Activated gamma-delta T cell treated with anti-CD3 and anti-CD28 coated beads, Interleukin-2, amount 50 U/mL, for 16 hours (primary cell): ENCODE measurements at places on chromosomes 6 and 20.

- no peak for DNase-seq
Measured at GRCh38 chr20:43987531-43987930, 72.9 kb downstream of the TOX2 start.

- DNase-seq, result no peak
Measured at GRCh38 chr6:21383450-21384085, 210.0 kb upstream of the SOX4 start.

GRCh38 chr20:1813674-1814635 lies 81.3 kb upstream of the SIRPA start:
- DNase-seq, result no peak

DNA sequence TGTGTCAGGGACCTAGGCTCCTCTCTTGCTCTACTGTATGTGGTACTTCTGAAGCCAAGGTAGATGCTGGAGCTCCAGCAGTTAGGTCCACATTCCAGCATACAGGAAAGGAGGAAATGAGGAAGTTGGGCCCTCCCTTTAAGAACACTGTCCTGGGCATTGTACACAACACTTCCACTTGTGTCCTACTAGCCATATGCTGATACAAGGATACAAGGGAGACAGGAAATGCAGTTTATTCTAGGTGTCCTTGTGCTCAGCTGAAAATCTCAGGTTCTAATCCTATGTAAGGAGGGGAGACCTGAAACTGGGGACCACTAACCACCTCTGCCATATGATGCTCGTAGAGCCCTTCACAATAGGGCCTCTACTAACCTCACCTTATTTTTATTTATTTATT lies 4.2 kb downstream of the TRIB3 start:
- no peak for DNase-seq

- DNase-seq, result no peak
Measured at GRCh38 chr6:109024784-109025183, 69.9 kb downstream of the SESN1 start.

DNA sequence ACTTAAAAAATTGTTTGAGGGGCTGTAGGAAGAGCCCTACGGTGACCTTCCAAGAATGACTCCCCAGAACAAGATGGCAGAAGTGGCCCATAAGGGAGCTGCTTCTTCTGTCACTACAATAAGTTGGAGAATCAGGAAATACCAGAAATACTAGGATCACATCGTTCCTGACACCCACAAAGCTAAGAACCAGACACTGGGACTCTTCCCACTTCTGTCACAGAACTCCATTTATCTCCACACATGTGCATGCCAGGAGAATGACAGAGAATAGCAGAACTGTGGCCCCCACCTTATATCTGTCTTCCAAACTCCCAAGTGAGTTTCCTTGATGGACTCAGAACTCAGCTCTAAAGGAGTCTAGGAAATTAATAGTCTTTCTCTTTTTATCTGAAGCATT lies 54.6 kb upstream of the UBR2 start:
- no peak for DNase-seq

DNA sequence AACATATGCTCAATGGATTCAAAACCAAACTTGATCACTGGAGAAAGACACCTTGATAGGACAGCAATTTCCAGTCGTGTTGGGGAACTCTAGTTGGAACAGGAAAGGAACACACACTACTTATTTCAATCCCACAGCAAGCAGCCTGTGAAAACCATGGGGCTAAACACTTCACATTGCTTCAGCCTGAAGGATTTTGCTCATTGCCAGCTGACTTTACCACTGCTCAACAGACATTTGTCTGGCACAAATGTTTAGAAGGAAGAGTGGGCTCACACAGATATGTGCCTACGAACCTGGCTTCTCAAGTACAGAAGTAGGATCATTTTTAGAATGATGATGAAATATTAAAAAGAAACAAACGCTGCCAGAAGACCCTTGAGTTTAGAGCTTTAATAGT lies 598.1 kb downstream of the PHF3 start:
- no peak for DNase-seq

DNA sequence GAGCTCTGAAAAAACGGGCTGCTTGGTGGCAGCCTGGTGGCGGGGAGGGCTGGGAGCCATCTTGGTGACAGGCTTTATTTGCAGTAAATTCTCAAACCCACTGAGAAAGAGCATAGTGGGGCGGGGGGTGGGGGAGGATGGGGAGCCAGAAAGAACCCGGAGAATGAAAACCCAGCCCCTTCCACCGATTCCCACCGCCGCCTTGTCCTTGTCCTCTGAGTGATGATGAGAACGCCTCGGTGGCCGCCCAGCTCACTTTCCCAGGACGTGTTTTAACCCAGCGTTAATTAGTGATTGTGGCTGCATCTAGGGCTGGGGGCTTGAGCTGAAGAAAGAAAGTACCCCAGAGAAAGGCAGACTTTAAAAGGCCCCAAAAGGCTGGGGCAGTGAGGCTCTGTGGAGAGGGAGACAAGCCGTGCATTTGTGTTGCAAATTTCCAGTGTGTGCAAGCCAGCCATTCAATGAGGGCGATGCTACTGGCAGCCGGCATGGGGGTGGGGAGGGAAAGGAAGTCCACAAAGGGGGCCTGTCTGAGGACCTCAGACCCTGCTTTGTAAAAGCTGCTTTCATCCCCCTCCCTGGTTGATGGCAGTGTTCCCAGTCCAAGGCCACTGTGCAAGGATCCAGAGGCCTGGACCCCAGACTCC lies 6.2 kb upstream of the GHRH start:
- no peak for DNase-seq

DNA sequence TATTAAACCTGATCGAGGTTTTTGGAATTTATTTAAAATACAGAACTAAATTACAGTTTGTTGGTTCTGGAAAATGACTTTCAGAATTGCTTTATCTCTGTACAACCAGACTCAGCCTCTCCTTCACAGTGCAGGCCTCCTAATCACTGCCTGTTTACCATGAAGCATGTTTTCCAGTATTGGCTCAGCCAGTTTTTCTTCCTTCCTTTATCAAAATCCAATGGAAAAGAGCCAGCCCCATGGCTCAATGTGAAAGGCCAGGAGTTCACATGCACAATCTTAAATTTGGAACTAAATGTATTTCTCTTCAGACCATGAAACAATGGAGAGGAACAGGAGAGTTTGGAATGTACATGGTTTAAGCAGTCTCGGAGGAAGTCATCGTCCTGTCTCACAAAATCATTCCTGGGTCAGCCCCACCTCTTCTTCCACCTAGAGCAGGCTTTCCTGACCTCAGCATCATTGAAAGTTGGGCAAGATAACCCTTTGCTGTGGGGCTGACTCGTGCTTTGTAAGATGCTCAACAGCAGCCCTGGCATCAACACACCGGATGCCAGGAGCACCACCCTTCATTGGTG lies 680.9 kb upstream of the AGPAT4 start:
- DNase-seq, result no peak

GRCh38 chr20:51350941-51351631 lies 191.4 kb downstream of the NFATC2 start:
- no peak for DNase-seq

GRCh38 chr6:110412360-110412759 lies 3.0 kb downstream of the DDO start:
- DNase-seq, result no peak

DNA sequence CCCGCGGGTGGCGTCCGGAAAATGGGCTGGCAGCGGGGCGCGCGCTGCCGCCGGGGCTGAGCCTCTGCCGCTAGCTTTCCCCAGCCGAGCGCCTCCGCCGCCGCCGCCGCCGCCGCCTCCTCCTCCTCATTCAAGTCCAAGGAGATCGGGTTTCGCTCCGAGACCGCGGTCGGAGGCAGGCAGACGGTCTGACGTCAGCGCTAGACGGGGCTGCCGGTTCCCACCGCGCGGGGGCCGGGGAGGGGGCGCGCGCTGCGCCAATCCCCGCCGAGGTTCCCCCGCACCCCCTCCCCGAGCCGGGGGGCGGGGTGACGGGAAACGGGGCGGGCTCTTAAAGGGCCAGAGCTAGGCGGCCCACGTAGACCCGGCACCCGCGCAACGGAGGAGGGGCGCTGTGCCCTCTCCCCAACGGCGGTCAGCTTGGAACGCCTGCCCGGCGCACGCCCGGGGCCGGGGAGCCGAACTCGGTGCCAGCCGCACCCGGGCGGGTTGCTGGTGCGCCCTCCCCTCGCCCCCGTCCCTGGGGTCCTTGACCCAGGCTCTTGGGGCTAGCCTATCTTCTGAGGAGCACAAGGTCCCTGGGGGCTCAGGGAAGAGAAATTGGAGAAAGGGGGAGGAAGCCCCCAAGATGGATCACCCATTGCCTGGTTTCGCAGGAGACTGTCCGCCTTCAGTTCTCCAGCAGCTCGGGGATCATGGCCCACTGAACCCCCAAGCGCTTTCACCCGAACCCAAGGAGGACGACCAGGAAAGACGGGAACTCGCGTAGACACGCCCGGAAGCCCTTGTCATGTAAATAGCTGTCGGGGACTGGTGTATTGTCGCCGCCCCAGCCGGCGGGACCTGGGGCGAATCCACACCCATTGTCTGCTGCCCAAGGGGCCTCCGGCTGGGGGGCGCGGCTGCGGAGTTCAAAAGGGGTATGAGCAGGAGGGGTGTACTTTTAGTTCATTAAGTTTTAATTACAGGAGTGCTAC lies at the start of gene PMEPA1:
Gene PMEPA1 (minus strand): TSS at position 193 of the 977 bp plus-strand sequence. CDS start 433 bp downstream, outside the sequence.
- peak; percentile 86 for DNase-seq

- no peak for DNase-seq
Measured at GRCh38 chr6:136729832-136730231, 62.4 kb downstream of the MAP3K5 start.

DNA sequence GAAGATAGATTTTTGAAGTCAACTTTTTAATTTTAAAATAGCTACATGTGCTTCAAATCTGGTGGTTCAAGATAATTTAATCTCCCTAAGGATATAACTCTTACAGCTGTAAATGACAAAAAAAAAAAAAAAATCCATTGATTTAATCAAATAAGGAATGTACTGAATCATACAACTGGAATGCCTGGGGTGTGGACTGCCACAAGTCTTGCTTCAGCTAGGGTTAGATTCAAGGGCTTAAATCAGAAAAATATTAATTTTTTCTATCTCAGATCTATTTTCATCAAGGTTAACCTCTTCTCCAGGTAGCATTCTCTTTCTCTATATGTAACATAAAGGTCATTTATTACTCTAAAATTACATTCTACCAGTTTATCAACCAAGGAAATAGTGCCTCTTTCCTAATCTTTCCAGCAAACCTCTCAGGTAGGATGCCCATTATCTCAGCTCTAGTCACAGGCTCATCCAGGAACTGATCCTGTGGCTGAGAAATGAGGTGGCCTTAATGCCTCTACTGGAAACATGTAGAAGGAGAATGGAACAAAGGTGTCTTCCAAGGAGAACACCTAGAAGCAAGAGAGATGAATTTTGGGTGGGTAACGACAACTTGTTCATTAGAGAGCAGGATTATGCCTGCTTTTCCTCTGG lies 466.9 kb downstream of the CBLN4 start:
- DNase-seq, result no peak

DNA sequence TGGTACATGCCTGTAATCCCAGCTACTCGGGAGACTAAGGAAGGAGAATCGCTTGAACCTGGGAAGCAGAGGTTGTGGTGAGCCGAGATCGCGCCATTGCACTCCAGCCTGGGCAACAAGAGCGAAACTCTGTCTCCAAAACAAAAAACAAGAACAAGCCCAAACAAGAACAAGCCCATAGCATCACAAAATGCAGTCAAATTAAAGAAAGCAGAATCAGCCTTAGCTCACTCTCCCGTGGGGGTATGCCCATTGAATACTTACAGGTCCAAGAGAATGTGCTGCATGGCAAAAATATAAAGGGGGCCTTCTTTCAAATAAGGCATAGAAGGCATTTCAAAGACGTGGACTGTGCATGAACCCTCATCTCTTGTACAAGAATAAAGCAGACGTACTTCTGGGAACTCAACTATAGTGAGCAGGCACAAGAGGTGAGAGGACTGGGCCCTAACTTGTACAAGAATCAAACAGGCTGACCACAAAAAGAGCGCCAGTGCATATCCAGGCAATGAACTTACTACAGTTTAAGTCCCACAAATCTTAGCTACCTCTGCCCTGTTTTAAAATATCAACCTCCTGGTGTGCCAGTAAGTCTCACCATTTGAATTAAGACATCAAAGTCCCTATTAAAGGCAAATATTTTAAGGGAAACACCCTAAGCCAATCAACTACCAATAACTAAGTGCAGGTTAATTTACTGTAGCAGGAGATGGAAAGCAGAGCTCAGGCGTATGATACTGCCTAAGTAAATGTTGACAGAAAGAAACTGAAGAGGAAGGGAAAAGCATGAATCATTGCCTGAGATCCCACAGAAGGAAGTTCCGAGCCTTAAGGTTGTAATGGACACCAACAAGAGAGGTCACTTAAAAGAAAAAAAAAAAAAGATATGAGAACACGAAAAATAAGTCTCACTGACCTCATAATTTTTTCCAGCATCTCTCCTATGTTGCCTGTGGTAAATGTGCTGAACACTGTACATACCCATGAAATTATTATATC lies 37.4 kb downstream of the TOMM6 start:
- DNase-seq, result no peak

DNA sequence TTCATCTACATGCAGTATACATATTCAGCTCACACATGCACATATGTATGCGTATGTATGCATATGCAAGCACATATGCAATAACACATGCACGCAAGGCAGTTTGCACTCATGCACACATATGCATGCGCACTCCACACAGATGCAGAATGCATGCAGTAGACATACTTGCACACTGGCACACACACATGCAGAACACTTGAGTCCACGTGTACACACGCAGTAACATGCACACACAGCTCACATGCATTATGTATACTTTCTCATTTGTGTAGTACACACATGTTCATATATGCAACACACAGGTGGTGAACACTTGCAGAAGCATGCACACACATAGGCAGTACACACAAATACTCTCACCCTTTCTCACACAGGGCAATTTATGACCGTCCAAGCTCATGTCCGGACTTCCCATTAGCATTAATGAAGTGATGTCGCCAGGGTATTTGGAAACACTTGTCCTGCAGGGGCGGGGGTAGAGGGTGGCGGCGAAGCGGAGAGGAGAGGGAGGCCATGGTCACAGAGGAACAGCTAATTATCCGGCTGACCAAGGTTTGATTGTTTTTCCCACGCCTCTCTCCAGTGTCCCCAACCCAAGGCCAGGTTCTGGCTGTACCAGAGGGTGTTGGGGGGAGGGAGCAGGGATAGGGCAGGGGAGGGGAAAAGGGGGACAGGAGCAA lies 91.3 kb downstream of the VEGFA start:
- DNase-seq, result no peak
